ENCODE measurements at places on chromosomes 11 and 22. TPM values are rescaled to one million over a fixed set of nuclear protein-coding genes. Genes with fewer than 3 reads are reported as not detected.

The DNAJB7 gene
- not detected for total RNA-seq

The SC5D gene
- 44.1 TPM for total RNA-seq

The PRAME gene
- total RNA-seq = not detected

The STARD10 gene
- total RNA-seq = 101 TPM

The MUC2 gene
- not detected for total RNA-seq

The KRTAP5-10 gene
- not detected for total RNA-seq

The DMC1 gene
- total RNA-seq = 1.6 TPM

The MGAT3 gene
- total RNA-seq = 0.85 TPM

The TYR gene
- not detected for total RNA-seq

The SMDT1 gene
- 4.7 TPM for total RNA-seq

The ST14 gene
- total RNA-seq = 146 TPM

The ESAM gene
- total RNA-seq = not detected

The SLC25A45 gene
- 0.56 TPM for total RNA-seq

The PAX6 gene
- not detected for total RNA-seq

The OR52H1 gene
- total RNA-seq = not detected

The CRYBA4 gene
- not detected for total RNA-seq

The THY1 gene
- total RNA-seq = 9.2 TPM

The CD3D gene
- total RNA-seq = not detected

The OR5D18 gene
- not detected for total RNA-seq

The SHISAL1 gene
- 0.63 TPM for total RNA-seq

The MYBPC3 gene
- not detected for total RNA-seq

The TTC36 gene
- 0.71 TPM for total RNA-seq

The OVCH2 gene
- 0.28 TPM for total RNA-seq

The MPZL2 gene
- 114 TPM for total RNA-seq

The PLEKHA7 gene
- total RNA-seq = 15.4 TPM

The KRTAP5-1 gene
- not detected for total RNA-seq

The TSGA10IP gene
- not detected for total RNA-seq

The PNPLA3 gene
- total RNA-seq = 11.0 TPM

The FBLN1 gene
- total RNA-seq = 46.7 TPM

All from airway epithelial cell (primary cell).